Umbilical cord (tissue), 2 donors: ENCODE measurements at places on chromosomes 6 and 20. TPM values are rescaled to one million over a fixed set of nuclear protein-coding genes. Genes with fewer than 3 reads are reported as not detected.

Gene EPB41L2
- total RNA-seq, result 121 TPM

Gene C6orf163
- 4.3 TPM for total RNA-seq

Gene TSHZ2
- total RNA-seq, result 4.3 TPM

Gene CBFA2T2
- 8.2 TPM for total RNA-seq

Gene UST
- total RNA-seq, result 39.7 TPM

Gene ANGPT4
- total RNA-seq, result 0.24 TPM

DNA sequence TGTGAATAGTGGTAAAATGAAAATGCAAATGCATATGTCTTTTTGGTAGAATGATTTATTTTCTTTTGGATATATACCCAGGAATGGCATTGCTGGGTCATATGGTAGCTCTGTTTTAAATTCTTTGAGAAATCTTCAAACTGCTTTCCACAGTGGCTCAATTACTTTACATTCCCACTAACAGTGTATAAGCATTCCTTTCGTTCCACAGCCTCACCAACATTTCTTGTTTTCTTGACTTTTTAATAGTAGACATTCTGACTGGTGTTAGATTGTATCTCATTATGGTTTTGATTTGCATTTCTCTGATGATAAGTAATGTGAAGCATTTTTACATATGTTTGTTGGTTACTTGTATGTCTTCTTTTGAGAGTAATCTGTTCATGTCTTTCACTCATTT, 144.0 kb downstream of the SIM1 start:
- DNase-seq, result no peak

GRCh38 chr6:17182961-17183360, 81.1 kb downstream of the STMND1 start:
- DNase-seq, result no peak

DNA sequence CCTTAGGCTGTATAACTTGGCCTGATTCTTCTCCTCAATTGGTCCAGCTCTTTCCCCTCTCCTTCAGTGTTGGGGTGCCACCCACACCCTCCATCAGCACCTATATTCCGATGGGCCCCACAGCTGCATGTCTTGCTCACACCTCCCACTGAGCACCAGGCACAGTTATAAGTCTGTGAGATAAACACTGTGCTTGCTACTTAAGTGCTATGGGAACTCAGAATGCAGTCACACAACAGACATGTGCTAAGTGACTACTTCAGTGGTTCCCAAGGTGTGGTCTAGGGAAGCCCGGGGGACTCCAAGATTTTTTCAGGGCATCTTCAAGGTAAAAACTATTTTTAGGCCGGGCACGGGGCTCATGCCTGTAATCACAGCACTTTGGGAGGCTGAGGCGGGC, 7.3 kb downstream of the ZC3H12D start:
- no peak for DNase-seq

DNA sequence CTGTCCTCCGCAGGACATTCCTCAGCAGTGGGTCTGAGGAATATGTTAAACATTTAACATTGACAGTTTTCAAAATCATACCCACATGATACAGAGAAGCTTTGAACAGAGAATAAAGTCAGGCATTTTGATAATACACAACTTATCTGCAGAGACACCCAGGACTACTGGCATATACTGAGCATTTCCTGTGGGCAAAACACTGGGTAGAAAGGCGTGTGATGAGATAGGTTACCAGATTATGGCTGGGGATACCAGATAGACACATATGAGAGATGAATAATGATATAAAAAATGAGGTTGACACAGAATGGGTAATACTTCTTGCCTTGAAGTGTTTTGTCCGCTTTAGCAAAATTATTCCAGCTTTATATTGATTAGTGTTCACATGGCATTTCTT, 31.4 kb upstream of the TRIM26 start:
- DNase-seq, result no peak

GRCh38 chr6:28695715-28696114, 170.0 kb downstream of the GPX5 start:
- DNase-seq, result no peak

DNA sequence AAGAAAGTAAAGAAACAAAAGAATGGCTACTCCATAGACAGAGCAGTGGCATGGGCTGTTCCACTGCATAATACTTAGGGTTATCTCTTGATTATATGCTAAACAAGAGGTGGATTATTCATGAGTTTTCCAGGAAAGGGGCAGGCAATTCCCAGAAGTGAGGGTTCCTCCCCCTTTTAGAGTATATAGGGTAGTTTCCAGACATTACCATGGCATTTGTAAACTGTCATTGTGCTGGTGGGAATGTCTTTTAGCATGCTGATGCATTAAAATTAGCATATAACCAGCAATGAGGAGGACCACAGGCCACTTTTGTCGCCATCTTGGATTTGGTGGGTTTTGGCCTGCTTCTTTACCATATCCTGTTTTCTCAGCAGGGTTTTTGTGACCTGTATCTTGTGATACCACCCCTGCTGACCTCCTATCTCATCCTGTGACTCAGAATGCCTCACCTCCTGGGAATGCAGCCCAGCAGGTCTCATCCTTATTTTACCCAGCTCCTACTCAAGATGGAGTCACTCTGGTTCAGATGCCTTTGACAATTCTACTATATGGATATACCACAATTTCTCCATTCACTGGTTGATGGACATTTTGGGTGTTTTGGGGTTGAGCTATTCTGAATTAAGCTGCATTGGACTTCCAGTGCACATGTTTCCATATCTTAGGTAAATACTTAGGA, 280.6 kb downstream of the FARS2 start:
- DNase-seq, result no peak

DNA sequence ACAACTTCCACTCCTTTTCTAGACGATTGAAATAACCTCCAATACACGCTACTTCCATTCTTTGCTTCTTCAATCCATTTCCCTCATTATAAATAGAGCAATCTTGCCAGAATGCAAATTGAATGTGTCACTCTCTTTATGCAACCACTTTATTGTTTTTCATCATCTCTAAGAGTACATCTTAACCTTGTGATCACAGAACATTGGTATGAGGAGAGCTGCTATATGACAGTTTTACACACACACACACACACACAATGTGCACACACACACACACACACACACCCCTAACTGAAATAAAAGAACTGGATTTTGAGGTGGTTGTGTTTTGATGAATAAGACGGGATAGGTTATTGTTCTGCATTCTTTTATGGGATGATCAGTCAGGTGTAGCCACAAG, 187.0 kb downstream of the HDGFL1 start:
- no peak for DNase-seq

GRCh38 chr6:110642711-110643110, 166.3 kb upstream of the SLC22A16 start:
- no peak for DNase-seq

GRCh38 chr20:32116079-32116521, 6.6 kb downstream of the TM9SF4 start:
- DNase-seq, result no peak

DNA sequence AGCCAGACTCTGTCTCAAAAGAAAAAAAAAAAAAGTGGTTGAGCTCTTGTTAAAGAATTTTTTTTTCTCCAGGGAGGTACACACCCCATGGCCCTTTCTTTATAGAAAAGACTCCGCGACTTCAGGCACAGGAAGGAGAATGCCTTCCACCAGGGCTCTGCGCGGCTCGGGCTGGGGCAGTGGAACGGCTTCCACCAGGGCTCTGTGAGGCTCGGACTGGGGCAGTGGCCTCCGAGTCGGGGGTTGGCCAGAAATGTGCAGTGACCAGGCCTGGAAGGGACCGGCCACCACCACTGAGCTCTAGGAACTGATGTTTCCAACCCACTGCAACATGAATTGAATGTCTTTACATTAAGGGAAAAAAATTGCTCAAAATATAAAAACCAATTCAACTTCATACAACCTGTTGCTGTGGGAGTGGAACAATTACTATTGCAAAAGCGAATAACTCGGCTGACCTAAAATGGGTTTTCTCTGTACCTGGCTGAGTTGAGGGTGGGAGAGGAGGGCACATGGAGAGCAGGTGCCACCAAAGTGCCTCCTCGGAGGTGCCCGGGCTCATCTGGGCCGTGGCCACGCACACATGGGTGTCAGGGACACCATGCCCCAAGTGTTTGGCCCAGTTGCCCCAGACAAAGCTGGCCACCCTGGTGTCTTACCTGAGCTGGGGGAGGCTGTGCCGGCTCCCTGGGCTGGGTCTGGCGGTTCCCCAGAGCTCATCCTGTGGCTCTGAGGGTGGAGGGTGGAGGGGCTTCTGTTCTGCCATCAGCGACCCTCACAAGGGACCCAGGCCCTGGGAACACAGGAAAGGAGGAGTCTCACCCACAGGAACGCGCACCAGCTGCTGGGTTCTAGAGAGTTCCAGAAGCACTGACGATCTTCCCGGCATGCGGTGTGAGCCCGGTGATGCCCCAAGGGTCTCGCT, 29.3 kb downstream of the SLC2A4RG start:
- DNase-seq, result no peak

DNA sequence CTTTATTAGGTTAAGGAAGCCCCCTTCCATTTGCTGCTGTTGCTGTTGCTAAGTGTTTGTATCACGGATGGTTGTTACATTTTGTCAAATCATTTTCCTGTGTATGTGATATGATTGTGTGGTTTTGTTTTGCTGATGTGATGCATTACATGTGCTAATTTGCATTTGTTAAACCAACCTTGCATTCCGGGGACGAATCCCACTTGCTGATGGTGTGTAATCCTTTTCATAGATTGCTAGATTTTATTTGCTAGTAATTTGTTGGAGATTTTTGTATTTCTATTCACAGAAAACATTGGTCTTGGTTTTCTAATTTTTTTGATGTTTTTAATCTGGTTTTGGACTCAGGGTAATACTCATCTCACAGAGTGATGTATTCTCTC, 167.8 kb downstream of the WDR27 start:
- no peak for DNase-seq

DNA sequence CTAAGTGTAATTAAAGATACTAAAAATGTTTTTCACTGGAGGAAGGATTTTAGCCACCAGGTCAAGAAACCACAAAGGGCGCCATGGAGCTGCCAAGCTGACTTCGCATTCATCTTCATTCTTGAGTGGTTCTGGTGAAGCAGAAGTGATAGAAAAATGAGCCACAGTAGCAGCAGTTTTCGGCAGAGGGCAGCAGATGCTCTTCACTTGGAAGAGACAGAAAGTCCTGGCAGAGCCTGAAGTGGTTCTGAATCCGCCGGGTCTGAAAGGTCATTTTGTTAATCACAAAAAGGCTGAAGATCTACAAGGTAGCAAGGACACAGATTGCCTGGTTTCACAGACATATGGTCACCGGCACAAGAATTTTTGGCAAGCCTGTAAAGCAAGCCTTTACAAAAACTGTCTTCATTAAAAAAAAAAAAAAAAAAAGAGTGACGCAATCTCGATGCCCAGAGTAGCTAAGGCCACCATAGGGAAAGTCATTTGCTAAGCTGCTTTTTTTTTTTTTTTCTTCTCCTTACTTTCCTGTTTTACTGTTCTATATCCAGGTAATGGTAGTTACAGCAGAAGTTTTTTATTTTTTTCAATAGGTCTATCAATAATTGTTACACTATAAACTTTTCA, 345.1 kb upstream of the AGPAT4 start:
- peak; percentile 50 for DNase-seq

DNA sequence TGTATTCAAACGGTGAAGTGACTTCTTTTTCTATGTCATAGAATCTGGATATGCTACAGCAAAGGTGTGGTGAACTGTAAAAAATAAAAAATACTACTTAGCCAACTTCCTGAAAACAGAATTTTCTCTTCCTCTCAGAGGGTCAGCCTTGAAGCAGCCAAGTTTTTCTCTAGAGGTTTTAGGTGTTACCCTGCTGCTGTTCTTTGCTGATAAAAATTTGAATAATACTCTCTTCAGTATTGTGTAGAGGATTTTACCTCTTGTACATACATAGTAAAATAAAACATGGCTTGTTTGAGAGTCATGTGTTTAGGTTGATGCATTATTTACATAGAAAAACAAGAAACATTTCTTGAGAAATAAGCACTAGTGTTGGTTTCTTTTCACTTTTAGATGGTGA, 458.4 kb downstream of the TBC1D32 start:
- DNase-seq, result no peak

DNA sequence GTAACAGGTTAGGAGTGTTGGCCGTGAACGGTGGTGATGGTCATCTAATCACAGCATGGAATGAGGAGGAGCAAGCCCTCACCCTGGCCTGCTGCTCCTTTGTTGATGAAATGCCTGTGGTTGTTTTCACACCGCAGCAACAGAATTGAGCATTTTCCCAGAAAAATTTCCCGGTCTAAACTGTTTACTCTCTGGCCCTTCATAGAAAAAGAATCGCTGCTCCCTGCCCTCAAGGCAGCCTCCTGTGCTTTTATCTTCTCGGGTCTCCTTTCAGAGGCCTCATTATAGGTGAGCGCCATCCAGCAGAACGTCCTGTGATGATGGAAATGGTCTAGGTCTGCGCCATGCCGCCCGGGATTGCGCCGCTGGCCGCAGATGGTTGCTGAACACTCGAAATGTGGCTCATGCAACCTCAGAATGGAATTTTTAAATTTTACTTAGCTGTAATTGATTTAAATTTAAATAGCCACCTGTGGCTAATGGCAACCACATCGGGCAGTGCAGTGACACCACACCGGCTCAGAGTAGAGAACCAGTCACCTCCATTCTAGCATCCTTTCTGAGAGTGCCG, 30.2 kb downstream of the PHACTR3 start:
- DNase-seq, result no peak
